ENCODE measurements at places on chromosomes 16 and 17.
A peak's percentile ranks its signal among the peaks of the same experiment; 100 is the strongest.

DNA sequence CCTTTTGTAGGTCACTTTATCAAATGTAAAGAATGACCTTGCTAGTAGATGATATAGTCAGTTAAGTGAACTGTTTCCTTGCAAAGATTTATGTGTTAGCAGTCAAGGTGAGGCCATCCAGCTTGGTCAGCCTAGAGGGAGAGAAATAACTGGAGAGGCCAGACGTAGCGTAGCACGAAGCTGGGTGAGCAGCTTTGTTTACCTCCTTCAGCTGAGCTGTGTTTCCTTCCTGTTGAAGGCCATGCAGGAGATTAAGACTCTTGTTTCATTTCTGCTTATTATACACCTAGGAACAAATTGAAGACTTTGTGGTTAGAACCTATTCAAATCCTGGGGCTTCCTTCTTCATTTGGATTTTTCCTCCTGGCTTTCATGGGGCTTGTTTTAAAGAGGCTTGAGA, 267.1 kb downstream of the PHKB start:
- peak; percentile 15 for DNase-seq

GRCh38 chr17:11177340-11177739, 63.7 kb upstream of the SHISA6 start:
- DNase-seq = no peak

GRCh38 chr16:85898521-85899442, at the start of gene IRF8:
Gene IRF8 (plus strand): TSS chr16:85899162. CDS start chr16:85903016, 3,854 bp downstream.
- DNase-seq = peak; percentile 68

GRCh38 chr17:10033449-10033848, 128.4 kb upstream of the RCVRN start:
- no peak for DNase-seq

- no peak for DNase-seq
These were observed 29.9 kb upstream of the ENDOV start for GRCh38 chr17:80385046-80385445.

- DNase-seq = no peak
These were observed 1.6 kb downstream of the HIC1 start for GRCh38 chr17:2056206-2057174.

GRCh38 chr17:49618028-49618611, 42.4 kb downstream of the NXPH3 start:
- DNase-seq = peak; percentile 50

GRCh38 chr17:38731526-38732294, 1.6 kb downstream of the CISD3 start:
- DNase-seq = peak; percentile 25

GRCh38 chr16:79848719-79849118, 248.2 kb upstream of the MAF start:
- no peak for DNase-seq

- no peak for DNase-seq
These were observed 5.6 kb upstream of the ATMIN start for GRCh38 chr16:81029930-81030604.

DNA sequence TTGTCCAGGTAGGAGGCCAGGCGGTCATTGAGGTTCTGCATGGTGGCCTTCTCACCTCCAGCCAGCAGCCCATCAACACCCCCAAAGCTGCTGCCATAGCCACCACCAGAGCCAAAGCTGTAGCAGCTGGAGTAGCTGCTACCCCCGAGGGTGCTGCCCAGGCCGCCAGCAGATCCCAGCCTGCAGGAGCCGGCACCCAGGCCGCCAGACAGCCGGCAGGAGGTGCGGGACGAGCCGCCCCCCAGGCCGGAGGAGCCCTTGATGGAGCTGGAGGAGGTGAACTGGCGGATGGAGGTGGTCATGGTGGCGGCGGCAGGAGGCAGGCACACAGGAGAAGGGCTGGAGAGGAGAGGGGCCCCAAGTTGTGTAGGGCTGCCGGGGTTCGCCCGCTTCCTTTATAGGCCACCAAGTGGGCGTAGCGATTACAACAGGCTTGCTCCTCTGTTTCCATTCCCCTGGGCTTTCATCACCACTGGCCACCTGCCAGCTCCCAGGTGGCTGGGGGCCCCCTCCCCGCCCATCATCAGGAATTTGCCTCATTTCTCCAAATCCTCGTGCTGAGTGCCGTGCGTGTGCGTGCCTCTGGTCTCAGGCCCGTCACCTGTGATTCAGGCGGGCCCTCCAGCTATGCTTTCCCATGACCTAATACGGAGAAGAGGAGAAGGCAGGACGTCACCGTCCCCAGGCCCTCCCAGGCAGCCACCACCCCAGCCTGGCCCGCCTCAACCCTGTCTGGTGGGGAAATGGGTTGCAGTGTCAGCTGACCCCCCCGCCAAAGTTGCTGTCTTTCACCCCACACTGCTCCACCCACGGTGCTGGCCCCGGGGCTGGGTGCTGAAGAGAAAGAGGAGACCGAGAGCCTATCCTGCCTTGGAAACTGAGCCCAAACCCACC, at the start of gene KRT17:
Gene KRT17 (minus strand): TSS at position 368 of the 894 bp plus-strand sequence. CDS start 66 bp downstream, at position 302.
- DNase-seq = no peak

GRCh38 chr17:40556884-40557414, 8.3 kb downstream of the CCR7 start:
- DNase-seq = peak; percentile 73

GRCh38 chr17:40060887-40061608, 1.7 kb upstream of the THRA start:
- DNase-seq = no peak

- DNase-seq = peak; percentile 51
These were observed 1.5 kb downstream of the TRIM25 start for GRCh38 chr17:56912105-56912999.

- DNase-seq = peak; percentile 65
These were observed 48.4 kb upstream of the KDM8 start for GRCh38 chr16:27154705-27155521.

DNA sequence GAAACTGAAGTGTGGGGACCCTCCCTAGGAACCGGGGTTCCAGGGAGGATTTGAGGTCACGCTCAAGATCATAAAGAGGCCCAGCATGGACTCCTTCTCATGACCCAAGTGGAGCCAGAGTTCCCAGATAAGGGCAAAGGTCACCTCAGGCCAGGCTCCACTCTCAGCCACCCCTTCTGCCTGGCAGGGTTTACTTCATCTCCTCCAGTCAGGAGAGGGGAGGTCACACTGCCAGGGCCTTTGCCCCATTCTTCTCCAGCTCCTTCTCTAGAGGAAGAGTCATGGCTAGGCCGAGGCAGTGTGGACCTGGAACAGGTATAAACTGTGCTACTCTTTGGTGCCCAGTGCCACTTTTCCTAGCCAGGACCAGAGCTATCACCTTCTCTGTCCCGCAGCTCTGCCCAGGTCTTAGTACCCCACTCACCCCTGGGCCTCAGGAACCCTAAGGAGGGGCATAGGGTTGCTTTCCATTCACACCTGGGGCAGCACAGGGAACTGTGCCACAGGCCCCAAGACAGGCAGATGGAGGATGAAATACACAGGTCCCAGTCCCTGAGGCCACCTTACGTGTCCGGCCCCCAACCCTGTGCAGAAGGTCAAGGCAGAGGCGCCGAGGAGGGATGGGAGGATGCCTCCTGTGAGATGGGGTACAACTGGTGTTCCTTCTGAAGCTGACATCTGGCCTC, 879 bp upstream of the ACSF2 start:
- no peak for DNase-seq

DNA sequence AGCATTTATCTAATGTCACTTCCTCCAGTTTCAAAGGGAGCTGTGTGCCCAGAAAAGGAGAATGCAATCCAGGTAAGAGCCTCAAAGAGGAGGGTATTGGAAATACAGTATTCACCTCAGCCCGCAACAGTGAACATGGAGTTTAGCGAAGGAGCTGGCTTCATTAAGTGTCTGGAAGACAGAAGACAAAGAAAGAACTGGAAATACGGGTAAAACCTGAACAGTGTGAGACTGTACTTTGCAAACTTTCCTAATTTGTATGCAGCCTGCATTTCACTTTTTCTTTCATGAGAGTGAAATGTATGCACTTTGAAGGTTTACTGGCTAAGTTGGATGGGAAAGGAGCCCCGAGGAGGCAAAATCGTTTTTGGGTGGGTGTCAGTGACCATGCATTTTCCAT, 478.4 kb downstream of the HS3ST3B1 start:
- no peak for DNase-seq

GRCh38 chr17:17304521-17304985, 1.4 kb downstream of the NT5M start:
- no peak for DNase-seq

DNA sequence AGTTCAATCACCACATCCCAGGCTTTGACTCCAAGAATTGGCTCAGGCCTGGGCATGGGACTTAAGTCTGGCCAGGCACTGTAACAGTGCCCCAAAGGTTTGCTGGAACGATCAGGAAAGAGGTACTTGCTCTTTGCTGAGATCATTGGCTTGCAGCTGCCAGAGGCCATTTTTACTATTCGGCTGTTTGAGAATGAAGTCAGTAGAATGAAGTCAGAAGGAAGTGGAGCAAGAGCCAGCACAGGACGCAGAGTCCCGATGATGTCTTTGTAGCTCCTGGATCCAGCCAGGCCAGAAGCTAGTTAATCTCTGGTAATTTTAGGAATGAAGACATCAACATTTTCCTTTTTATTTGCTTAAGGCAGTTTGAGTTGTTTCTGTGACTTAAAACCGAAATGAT, 195.5 kb downstream of the RAB11FIP4 start:
- DNase-seq = peak; percentile 15

- no peak for DNase-seq
These were observed 369.6 kb upstream of the MAF start for GRCh38 chr16:79970087-79970486.
